ENCODE measurements at places on chromosomes 12 and 14.

DNA sequence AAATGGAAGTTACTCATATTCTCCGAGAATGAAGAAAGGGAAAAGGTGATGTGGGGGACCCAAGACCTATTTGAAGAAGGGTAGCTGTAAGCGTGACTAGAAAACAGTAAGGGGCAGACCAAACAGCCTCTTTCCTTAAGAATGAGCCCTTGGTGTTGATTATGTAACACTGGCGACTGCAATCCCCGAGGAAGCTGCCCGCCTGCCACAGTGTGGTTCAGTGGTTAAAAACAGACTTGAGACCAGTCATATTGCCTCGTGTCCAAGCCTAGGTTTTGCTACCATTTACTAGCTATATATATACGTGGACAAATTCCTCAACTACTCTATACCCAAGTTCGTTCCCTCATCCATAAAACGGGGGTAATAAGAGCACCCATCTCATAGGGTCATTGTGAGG is 49.1 kb downstream of the SSPN start:
- no peak for DNase-seq

GRCh38 chr14:99212199-99212598 is 59.8 kb downstream of the BCL11B start:
- no peak for DNase-seq

DNA sequence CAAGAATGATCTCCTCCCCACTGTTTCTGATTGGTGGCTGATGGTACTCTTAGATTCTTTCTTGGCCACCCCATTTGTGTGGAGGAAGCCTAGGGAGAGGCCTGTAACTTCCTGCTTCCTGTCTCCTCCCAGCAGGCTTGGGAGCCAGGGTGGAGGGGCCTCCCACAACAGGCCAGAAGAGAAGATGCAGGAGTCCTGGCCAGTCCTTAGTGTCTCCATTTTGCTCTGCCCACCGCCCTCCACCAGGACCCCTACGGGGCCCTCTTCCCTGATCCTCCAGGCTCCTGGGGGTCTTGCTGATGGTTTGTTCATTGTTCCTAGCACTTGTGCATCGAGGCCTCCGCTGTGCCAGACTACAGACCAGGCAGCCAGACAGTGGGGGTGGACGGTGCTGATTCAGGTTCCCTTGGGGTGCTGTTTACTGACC is 6.8 kb downstream of the TSPAN9 start:
- no peak for DNase-seq

GRCh38 chr12:26688344-26688904 is 144.6 kb downstream of the ITPR2 start:
- DNase-seq = no peak

GRCh38 chr14:100899884-100900771 is 3.4 kb downstream of the RTL1 start:
- DNase-seq = no peak

DNA sequence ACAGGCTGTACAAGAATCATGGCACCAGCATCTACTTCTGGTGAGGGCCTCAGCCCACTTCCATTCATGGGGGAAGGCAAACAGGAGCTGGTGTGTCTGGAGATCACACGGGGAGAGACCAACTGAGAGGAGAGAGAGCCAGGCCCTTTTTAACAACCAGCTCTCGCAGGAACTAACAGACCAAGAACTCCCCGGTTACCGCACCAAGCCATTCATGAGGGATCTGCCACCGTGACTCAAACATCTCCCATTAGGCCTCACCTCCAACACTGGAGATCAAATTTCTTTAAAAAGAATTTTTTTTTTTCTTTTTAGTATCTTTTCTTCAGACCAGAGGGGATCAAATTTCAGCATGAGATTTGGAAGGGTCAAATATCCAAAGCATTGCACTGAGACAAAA is 16.7 kb upstream of the AQP2 start:
- DNase-seq = no peak

DNA sequence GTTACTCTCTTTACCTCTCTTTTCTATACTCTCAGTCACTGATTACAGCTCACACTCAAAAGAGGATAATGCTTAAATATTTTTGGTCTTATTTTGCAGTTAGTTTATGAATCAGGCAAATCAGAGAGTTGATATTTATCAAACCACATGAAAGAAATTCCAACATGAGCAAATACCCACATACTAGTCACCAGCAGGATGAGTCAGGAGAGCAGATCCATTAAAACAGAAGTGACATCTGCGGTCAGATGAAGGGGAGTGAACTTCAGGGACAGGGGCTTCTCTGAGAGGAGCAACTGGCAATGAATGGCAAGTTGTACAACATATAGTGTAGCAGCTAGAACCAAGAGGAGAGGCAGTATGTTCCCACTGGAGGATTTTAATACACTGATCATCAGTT is 258.7 kb downstream of the SYT10 start:
- DNase-seq = no peak
